ENCODE measurements at places on chromosomes 3 and 15.

DNA sequence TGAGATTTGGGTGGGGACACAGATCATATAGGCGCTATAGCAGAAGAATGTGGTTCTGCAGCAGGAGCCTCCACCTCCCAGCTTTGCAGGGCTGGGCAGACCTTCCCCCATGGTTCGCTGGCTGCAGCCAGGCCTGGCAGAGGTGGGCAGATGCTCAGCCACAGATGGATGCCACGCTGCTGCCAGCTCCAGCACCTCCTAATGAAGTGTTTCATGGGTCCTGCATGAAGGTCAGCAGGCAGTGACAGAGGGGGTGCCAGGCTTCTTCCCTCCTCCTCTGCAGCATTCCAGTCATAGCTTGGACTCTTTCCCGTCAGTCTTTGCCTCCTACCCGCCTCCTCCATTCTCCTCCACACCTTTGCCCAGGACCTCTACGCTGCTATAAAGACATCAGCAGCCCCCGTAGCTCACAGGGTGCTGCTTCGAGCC is 85.9 kb downstream of the SLCO3A1 start:
- no peak for DNase-seq
- H3K36me3 ChIP-seq: no peaks in the 10 kb centered on the region
- no peaks in the 10 kb centered on the region for H3K4me1 ChIP-seq
- no peak overlapping the region for H3K4me3 ChIP-seq
- no peaks in the 10 kb centered on the region for H3K27me3 ChIP-seq

GRCh38 chr3:76369170-76369569 is 583.8 kb upstream of the ZNF717 start:
- no peaks in the 10 kb centered on the region for H3K27me3 ChIP-seq
- no peak for DNase-seq
- H3K36me3 ChIP-seq: no peaks in the 10 kb centered on the region
- no peak overlapping the region for H3K27ac ChIP-seq
- no peaks in the 10 kb centered on the region for H3K4me1 ChIP-seq

- no peak overlapping the region for H3K4me3 ChIP-seq
- no peak for DNase-seq
- no peaks in the 10 kb centered on the region for H3K4me1 ChIP-seq
These were observed 512.3 kb upstream of the MDFIC2 start for GRCh38 chr3:70824773-70825172.

DNA sequence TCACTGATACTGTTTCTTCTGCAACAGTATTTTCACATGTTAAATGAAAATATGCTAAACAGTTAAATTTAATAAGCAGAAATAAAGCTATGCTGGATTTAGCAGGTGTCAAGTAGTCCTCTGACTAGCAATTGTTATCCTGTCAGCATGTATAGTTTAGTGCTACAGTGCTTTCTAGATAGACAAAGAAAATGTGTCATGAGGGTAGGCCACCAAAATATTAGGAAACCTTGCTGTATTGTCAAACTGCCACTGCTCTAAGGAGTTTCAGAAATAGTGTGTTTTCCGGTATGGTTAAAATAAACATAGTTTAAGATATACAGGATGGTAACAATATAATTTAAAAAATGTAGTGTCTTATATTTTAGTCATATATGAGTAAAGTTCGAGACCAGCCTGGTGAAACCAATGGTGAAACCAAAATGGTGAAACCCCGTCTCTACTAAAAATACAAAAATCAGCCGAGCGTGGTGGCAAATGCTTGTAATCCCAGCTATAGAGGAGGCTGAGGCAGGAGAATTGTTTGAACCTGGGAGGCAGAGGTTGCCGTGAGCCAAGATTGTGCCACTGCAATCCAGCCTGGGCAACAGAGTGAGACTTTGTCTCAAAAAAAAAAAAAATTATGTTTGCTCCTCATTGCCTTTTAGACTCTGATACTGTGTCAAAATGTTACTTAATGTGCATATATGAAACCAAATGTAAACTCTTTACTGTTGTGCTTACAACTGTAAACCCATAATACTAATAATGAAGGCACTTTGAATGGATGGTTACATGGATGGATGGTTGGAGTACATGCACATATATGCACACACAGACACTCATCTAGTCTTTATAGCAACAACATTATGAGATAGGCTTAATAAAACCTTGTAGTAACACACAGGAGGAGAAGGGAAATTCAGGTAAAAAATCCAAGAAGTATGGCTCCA is 204.8 kb downstream of the RSRC1 start:
- no peaks in the 10 kb centered on the region for H3K27me3 ChIP-seq
- no peak for DNase-seq

- H3K36me3 ChIP-seq: no peaks in the 10 kb centered on the region
- H3K27me3 ChIP-seq: no peaks in the 10 kb centered on the region
- DNase-seq: no peak
- H3K4me1 ChIP-seq: 0 out of 2 replicates have a peak, but pooled peaks cover 2% of the 10 kb centered on the region
- H3K4me3 ChIP-seq: no peak overlapping the region
These were observed 15.1 kb upstream of the EIF1B start for GRCh38 chr3:40294434-40294833.

DNA sequence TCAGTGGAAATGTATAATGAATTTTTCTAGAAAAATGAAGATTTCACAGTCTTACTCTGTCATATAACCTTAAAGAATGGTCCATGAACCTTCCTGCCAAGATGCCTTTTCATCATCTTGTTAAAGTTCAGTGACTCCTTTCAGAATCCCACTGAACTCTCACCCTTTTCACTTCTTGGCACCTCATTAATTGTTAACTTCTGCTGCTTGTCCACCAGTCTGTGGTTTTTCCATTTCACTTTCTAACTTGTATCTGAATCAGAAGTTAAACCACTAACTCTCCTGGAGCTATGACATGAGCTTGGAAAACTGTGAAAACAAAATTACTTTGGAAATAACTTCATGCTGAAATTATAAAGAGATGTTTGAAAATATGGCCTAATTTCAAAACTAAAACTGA is 281.2 kb upstream of the ALCAM start:
- H3K4me3 ChIP-seq: no peak overlapping the region
- H3K27me3 ChIP-seq: no peaks in the 10 kb centered on the region
- no peaks in the 10 kb centered on the region for H3K4me1 ChIP-seq
- H3K27ac ChIP-seq: no peak overlapping the region
- DNase-seq: no peak

DNA sequence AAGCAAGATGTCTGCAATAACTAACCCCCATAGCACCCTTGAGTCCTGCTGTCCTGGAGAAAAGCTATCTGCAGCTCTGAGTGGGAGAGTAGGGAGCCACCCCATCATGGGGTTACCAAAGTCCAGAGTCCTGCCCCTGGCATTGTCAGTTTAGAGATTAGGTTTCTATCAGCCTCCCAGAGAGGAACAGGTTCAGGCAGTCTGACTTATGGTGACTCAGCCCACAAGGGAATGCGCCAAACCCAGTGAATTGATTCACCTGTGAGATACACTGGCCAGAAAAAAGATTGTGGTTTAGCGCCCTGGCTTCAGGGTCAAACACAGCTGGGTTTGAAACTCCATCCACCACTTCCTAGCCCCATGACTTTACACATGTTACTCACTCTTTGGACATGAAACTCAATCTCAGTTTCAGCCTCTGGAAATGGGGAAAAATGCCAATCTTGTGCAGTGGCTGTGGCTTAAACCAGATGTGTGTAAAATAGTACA is 263.6 kb upstream of the HES1 start:
- no peak for DNase-seq
- no peak overlapping the region for H3K4me3 ChIP-seq
- no peaks in the 10 kb centered on the region for H3K4me1 ChIP-seq
- no peaks in the 10 kb centered on the region for H3K27me3 ChIP-seq
- H3K36me3 ChIP-seq: no peaks in the 10 kb centered on the region

DNA sequence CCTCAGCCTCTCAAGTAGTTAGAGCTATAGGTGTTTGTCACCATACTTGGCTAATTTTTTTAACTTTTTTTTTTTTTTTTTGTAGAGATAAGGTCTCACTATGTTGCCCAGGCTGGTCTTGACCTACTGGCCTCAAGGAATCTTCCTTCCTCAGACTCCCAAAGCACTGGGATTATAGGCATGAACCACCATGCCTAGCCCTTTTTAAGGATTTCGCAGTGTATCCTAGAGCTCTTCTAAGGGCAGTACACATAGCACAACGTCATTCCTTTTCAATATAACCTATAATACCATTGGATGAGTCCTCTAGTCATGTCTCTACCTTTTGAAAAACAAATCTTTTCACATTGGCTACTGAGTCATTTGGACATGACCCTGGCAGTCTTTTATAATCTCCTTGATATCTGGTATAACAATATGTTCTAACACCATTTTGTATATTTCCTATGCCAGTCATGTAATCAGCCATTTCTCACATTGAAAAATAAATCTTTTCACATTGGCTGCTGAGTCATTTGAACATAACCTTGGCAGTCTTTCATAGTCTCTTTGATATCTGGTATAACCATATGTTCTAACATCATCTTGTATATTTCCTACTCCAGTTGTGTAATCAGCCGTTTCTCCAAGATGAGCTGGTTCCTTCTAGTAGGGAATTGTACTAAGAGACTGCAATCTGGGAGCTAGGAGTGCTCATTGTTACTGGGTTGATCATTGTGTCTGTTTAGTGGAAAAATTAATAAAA is 944.7 kb downstream of the MCTP2 start:
- DNase-seq: no peak
- H3K4me3 ChIP-seq: no peak overlapping the region
- H3K27ac ChIP-seq: no peak overlapping the region
- peaks cover 3% of the 10 kb centered on the region for H3K36me3 ChIP-seq
- no peaks in the 10 kb centered on the region for H3K4me1 ChIP-seq

DNA sequence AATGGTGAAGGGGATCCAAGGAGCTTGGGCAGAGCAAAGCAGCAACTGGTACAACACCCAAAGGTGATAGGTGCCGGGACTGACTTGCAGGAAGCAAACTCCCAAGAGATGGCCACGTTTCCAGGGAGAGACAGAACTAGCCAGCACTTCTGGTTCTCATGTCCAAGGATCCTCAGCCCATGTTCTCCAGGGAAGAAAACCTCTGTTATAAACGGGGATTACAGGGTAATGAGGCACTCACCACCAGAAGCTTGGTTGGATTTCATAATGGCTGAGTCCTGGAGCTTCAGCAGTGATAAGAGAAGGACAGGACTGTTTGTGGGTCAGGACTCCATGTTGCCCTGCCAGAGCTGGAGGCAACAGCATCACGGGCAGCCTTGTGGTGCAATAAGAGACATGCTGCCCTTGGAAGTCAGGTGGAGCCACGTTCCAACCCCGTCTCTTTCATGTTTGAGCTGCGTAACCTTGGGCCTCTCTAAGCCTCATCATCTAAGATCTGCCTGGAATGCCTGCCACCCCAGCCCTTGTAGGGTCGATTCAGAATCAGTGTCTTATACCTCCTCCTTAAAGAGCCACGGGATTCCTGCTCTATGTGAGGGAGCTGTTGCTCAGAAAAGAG is 181.0 kb downstream of the ABHD5 start:
- H3K4me3 ChIP-seq: no peak overlapping the region
- H3K36me3 ChIP-seq: peaks cover 4% of the 10 kb centered on the region
- no peaks in the 10 kb centered on the region for H3K27me3 ChIP-seq
- peak; percentile 25 for DNase-seq

GRCh38 chr3:49646236-49646635 is 27.9 kb upstream of the APEH start:
- H3K4me3 ChIP-seq: no peak overlapping the region
- H3K36me3 ChIP-seq: no peaks in the 10 kb centered on the region
- DNase-seq: no peak
- H3K27me3 ChIP-seq: no peaks in the 10 kb centered on the region

DNA sequence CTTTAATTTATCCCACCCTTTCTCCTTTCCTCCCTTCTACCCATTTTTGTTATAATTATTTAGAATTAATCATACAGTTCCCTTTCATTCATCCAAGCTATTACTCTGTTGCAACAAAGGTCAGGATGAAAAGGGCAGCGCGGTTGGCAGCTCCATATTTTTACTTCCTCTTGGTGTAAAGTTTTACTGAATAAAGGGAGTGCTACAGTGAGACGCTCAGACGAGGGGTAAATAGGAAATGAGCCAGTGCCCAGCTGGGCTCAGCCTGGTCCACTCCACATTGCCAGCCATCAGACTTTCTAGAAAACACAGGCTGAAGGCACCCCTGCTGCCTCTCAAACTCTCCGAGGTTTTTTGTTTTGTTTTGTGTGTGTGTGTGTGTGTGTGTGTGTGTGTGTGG is 21.9 kb upstream of the ZBTB38 start:
- H3K27me3 ChIP-seq: no peaks in the 10 kb centered on the region
- no peak overlapping the region for H3K27ac ChIP-seq
- H3K36me3 ChIP-seq: no peaks in the 10 kb centered on the region
- H3K4me3 ChIP-seq: no peak overlapping the region
- no peaks in the 10 kb centered on the region for H3K4me1 ChIP-seq

GRCh38 chr3:119794971-119795612 is 13.2 kb downstream of the NR1I2 start:
- H3K36me3 ChIP-seq: no peaks in the 10 kb centered on the region
- no peaks in the 10 kb centered on the region for H3K27me3 ChIP-seq
- no peak overlapping the region for H3K27ac ChIP-seq
- no peak overlapping the region for H3K4me3 ChIP-seq
- H3K4me1 ChIP-seq: peaks cover 3% of the 10 kb centered on the region

GRCh38 chr3:58035524-58036255 is 27.5 kb downstream of the FLNB start:
- no peak overlapping the region for H3K27ac ChIP-seq
- H3K4me3 ChIP-seq: no peak overlapping the region
- H3K4me1 ChIP-seq: peaks cover 16% of the 10 kb centered on the region
- no peaks in the 10 kb centered on the region for H3K27me3 ChIP-seq
- peaks cover 5% of the 10 kb centered on the region for H3K36me3 ChIP-seq

- H3K4me3 ChIP-seq: peak overlapping the region; percentile 33
- DNase-seq: no peak
- peaks cover 16% of the 10 kb centered on the region for H3K36me3 ChIP-seq
- no peak overlapping the region for H3K27ac ChIP-seq
- H3K27me3 ChIP-seq: no peaks in the 10 kb centered on the region
- H3K4me1 ChIP-seq: no peaks in the 10 kb centered on the region
These were observed 1.9 kb downstream of the CAPN7 start for GRCh38 chr3:15207836-15208504.

DNA sequence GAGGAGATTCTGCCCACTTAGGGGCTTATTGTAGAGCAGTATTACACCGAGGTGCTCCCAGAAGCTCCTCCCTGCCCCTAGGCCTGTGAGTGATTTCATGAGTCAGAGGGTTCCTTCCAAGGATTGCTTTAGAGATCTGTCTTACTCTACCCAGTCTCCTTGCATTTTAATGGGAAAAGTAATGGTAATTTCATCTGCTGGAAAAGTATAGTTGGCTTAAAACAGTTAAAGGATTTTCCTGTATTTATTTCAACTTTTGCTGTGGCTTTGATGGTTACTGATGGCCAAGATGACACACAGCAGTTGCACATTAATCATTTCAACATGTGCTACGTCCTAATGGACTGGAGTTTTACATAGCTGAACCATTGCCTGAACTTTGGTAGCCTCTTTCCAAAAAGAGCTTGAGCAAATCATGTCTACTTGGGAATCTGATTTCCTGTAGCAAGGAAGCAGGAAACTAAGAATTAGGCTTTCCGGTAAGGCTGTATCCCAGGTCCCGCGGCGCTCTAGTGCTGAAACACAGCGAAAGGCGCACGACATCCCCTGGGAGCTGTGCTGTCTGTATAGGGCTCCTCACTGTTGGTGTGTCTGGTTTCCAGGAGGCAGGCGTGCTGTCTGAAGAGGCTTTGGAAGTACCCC is 9.2 kb upstream of the PGPEP1L start:
- DNase-seq: no peak
- H3K36me3 ChIP-seq: no peaks in the 10 kb centered on the region
- H3K4me1 ChIP-seq: peaks cover 2% of the 10 kb centered on the region
- H3K27me3 ChIP-seq: no peaks in the 10 kb centered on the region

- no peaks in the 10 kb centered on the region for H3K36me3 ChIP-seq
- H3K4me3 ChIP-seq: no peak overlapping the region
- H3K27ac ChIP-seq: no peak overlapping the region
- H3K27me3 ChIP-seq: no peaks in the 10 kb centered on the region
These were observed 109.1 kb downstream of the LPP start for GRCh38 chr3:188262913-188263683.

- peaks cover 9% of the 10 kb centered on the region for H3K36me3 ChIP-seq
- DNase-seq: no peak
- H3K4me3 ChIP-seq: no peak overlapping the region
- H3K27me3 ChIP-seq: no peaks in the 10 kb centered on the region
These were observed 78.7 kb upstream of the TTBK2 start for GRCh38 chr15:42999201-42999779.

Measured in H9 (cell line).